Omental fat pad (tissue), 4 donors: ENCODE measurements at places on chromosomes 12 and 14.

DNA sequence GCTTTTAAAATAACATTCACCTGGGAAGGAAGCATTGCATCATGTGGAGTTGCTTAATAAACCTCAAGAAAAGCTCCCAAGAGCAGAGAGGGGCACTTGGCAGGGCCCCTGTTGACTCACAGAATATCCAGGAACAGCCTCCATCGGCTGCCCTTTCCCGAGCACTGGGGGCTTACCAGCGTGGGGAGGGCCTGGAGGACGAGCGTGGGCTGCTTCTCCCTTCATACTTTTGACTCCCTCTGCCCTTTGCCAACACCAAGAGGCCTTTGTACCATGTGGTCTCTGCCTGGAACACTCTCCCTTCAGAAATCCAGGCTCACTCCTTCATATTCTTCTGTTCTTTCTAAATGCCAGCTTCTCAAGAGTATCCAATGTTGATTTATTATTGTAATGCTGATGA, 492.1 kb upstream of the TMEM132C start:
- DNase-seq = no peak

GRCh38 chr14:96567289-96567899, 65.2 kb downstream of the PAPOLA start:
- DNase-seq = no peak

DNA sequence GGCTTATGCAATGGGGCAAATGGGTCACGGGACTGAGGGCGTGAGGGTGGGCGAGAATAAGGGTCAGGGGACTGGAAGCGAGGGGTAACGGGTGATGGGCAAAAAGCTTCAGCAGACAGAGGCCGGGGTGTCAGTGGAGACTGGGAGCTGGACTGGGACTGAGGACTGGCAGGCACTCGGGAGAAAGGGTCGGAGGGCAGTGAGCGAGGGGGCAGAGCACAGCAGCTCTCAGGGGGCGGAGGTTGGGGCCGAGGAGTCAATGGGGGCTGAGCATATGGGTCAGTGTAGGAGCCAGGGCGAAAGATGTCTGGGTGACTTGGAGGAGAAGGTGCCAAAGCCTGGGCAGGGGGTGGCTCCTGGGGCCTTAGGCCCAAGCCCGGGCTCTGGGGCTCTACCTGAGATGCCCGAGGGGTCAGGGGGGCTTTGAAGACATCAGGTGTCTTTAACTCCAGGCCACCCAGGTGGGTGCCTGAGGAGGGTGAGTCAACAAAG, 20.2 kb downstream of the KMT2D start:
- DNase-seq = no peak

GRCh38 chr14:94376108-94376975, 12.1 kb downstream of the SERPINA1 start:
- no peak for DNase-seq

DNA sequence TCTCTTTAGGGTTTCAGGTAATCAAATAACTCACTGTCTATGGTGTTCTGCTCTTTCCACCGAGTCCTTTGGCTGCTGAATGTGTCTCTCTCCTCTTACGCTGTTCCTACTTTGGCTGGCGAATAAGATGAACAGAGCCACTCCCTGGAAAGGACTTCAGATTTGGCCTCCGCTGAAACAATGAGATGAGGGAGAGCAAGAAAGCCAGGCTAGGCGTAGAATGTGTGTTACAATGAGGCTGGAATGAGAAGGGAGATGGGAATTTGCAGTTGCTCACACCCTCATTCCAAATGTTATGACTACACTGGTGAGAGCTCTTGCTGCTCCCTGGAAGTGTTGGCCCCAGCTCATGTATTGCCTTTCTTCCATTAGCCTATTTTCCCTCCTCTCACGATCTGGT, at the start of gene MFAP5:
Gene MFAP5, minus strand, starts transcription at position 234 of the 400 bp plus-strand sequence. CDS start 722 bp downstream, outside the sequence.
- no peak for DNase-seq
